ENCODE measurements at places on chromosomes 16 and 17.

GRCh38 chr16:58503863-58504688, 4.1 kb downstream of the NDRG4 start:
- DNase-seq, result no peak

GRCh38 chr16:79835194-79835593, 234.7 kb upstream of the MAF start:
- DNase-seq, result no peak

DNA sequence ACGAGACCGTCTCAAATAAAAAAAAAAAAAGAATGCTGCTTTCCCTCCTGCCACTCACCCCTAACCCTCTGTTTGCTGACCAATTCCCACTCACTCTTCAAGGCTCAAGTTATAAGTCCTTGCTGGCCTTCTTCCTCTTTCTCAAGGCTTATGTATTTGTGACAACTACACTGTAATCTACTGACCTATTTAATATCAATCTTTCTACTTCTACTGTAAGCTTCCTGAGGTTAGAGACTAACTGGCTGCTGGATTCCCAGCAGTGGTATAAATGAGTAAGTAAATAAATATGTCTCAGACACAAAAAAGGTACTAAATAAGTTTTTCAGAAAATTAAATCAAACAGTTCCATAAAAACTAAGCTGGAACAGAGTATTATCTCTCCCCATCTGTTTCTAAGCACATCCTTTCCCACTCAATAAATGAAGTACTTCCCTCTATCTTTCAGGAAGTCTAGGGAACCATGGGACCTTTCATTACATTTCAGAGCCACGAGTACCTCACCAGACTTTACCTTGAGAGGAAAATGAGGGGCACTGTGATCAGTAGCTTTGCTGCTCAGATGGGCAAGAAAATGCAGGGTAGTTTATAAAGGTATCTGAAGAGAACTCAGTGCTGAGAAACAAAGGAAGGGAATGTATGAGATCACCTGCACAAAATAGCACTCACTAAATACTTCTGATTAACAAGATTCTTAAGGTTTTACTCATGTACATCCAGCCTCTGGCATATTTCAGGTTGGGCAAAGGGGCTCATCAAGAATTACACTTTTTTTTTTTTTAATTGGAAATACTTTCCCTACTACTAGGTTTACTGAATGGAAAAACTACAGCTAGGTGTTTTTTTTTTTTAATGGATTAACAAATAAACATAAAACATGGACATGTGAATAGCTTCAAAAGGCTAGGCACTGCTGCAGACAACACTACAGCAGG, 10.8 kb downstream of the SSH2 start:
- DNase-seq, result no peak

DNA sequence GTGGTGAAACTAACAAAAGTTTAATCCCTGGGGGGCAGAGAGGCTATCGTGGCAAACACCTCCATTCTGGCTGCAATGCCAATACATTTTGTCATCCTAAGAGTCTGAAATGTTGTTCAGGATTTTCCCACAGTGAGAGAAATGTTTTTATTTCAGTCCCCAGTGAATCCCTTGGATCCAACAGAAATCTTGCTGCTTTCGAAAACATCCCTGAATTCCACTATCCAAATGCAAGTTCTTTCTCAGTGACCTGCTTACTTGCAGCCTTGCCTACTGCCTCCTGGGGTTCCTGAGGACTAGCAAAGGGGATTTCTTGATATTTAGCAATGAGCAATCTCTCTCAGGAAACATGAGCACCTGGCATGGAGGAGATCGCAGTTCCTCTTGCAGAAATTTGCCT, 202.1 kb upstream of the IRX3 start:
- DNase-seq, result no peak

DNA sequence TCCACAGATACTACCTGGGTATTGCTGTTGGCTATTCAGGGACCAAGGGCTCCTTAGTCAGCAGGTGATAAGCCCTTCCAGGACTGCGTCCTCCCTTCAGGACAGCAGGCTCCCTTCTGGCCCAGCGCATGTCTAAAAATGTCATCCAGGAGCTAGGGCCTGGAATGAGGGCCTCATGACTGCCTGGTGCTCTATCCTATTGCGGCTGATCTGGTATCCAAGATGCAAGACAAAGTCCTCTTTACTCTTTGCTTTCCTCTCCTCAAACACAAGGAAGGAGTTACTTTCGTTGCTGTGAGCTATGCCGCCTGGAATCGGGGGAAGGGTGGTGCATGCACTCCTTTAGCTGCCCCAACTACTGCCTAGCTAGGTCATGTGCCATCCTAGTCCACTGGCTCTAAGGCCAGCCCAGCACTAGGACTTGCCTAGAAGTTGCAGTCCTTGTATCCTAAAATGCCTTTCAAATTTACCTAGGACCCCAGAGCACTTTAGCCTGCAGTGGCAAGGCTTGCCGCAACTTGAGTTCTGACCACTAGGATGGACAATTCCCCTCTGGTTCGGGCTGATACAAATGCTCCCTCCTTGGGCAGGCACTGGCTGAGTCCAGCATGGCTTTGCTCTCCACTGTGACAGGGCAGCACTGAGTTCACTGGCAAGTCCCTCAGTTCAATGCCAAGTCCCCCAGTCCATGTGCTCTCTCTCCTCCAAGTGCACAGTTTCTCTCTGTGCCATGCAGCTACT, 10.1 kb upstream of the TMEM219 start:
- DNase-seq, result no peak

- no peak for DNase-seq
Measured at GRCh38 chr16:74926805-74927204, 58.1 kb downstream of the WDR59 start.

DNA sequence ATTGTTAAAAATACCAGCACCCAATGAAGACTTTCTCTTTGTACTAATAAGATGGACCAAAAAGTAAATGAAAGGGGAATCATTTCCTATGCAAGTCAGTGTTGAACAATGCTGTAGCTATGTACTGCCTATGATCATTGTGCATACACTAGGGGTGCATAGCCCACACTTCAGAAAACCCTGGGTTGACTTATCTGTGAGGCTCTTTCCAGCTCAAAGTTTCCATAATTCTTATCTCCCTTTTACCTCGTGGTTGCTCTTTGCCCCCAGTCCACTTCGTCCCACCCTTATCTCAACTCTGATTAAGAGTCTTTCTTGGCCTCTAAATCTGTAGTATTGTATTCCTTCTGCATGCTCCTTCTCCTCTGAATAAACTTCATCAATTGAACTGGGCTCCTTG, 336.8 kb downstream of the SHISA9 start:
- no peak for DNase-seq

GRCh38 chr16:14509055-14509454, 121.0 kb downstream of the PARN start:
- no peak for DNase-seq

DNA sequence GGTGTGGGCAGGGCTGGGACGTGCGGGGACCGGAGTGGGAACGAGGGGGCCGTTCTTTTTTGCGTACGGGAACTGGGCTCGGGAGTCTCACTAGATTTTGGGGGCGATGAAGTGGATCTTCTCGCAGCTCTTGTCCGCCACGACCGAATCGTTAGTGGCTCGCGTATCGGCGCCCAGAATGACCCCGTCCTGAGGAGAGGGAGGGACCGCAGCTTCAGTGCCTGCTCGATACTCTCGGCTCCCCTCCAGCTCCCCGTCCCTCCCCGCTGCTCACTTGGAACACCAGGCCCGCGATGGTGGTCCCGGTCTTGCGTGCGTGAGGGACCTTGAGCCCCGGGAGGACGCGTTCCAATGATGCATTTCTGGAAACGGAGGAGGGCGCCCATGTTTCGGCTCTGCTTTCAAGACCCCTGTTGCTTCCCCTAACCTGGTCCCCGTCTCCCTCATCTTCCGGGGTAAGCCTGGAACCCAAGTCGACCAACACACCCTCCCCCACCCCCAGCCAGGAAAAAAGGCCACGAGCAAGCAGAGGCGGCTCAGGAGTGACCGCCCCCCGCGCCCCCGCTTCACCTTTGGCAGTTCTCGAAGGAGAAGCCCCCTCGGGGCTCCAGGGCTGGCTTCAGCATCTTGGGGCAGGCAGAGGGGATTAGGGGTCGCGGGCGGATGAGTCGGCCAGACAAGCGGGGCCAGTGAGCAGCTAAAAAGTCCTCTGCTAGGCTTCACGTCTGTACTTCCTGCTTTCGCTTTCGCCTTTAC, at the start of gene PSMB10:
Gene PSMB10 (minus strand): TSS at position 727 of the 756 bp plus-strand sequence. CDS start 101 bp downstream, at position 626.
- DNase-seq, result no peak

DNA sequence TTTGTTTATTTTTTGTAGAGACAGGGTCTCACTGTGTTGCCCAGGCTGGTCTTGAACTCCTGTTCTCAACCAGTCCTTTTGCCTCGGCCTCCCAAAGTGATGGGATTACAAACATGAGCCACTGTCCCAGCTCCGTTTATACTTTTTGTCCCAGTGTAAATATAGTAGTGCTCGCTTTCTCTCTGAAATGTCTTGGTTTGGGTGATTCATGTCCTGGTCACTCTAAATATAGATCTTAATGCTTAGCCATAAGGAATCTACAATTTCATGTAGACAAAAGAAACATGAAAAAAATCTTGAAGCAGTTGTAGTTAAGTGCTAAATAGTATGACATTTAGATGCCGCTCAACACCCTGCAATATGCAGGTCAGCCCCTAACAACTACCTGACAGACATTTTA, 126.9 kb downstream of the KATNIP start:
- DNase-seq, result no peak

- DNase-seq, result no peak
Measured at GRCh38 chr16:62913333-62913732, 877.1 kb upstream of the CDH8 start.

- DNase-seq, result no peak
Measured at GRCh38 chr17:7261379-7262191, 693 bp downstream of the CLDN7 start.

DNA sequence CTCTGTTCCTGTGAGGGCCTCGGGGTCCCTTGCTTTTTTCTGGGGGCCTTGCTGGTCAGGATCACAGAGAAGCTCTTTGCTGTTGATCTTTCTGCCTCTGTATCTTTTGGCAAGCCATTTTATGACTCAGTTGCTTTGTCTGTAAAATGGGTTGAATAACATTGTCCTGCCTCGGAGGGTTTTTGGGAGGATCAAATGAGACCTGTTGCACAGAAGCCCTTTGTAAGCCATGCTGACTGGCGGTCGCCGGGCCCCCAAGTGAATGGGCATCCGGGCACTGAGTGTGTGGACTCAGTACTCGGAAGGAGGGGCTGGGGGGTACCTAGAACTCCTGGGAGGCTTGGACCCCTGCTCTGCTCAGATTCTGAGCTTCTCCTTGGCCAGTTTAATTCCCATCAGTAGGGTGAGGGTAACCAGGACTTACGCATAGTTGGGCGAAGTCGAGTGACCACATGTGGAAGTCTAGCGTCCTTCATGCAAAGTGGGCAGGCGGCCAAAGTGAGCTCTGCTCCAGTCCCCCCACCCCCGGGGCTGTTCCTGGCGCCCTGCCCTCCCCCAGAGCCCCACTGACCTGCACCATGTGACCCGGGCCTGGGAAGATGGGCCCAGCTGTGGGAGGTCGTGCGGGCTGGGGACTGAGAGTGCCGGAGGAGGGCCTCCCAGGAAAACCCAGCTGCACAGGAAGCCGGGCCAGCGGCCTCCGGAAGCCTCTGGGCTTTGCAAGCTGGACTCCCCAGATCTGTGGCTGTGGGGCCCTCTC, 284.0 kb downstream of the SEC14L1 start:
- DNase-seq, result no peak

DNA sequence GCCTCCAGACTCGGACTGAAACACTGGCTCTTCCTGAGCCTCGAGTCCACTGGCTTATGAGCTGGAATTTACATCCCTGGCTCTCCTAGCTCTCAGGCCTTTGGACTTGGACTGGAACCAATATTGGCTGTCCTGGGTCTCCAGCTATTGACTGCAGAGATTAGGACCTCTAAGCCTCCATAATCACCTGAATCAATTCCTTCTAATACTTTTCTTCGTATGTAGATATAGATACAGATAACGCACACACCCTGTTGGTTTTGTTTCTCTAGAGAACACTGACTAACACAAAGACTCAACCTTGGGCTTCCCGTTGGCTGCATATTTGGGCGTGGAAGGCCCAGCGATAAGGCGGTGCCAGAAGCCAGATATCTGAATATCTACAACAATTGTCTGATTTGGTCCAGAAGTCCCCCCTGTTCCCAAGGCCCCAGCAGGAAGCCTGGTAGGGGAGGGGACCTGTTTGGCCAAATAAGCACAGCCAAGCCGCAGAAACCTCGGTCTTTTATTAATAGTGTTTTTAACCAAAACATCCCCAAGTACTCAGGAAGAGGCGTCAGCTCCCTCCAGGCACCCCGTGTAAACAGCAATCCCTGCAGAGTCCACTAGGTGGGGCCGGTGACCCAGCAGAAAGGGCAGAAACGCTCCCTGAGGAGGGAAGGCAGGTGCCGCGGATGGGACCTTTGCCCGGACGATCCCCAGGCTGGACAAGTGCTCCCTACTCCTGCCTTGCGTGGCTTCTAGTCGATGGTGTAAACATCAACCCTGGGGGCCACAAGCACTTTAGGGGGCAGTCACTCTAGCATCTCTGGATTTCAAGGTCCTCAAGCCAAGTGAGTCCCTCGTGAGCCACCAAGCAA, 57.0 kb downstream of the ABR start:
- peak; percentile 87 for DNase-seq

- DNase-seq, result peak; percentile 42
Measured at GRCh38 chr17:28717578-28718332, at the start of gene RAB34. TSS of gene RAB34 (minus strand) at chr17:28717868. CDS start at chr17:28717266, 602 bp downstream.

- DNase-seq, result no peak
Measured at GRCh38 chr17:82489117-82489516, 30.4 kb upstream of the FOXK2 start.

- peak; percentile 30 for DNase-seq
Measured at GRCh38 chr17:80605326-80606066, 60.9 kb downstream of the RPTOR start.

GRCh38 chr17:17783825-17784656, 52.7 kb downstream of the SREBF1 start:
- DNase-seq, result peak; percentile 63

- DNase-seq, result no peak
Measured at GRCh38 chr17:49358641-49359247, 3.3 kb downstream of the ZNF652 start.

DNA sequence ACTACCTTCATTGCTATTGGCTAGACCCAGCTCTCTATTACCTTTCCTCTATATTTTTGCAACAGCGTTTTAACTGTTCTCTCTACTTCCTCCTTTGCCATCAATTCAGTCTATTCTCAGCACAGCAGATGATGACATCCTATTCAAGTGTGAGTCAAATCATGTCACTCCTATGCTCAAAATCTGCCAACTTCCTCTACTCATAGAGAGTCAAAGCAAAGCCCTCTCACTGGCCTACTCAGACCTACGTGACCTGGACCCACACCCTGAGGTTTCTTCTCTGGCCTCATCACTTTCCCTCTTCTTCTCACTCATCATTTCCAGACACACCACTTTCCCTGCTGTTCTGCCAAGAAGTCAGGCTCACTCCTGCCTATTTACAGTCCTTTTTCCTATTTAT, 289.0 kb upstream of the AXIN2 start:
- no peak for DNase-seq

DNA sequence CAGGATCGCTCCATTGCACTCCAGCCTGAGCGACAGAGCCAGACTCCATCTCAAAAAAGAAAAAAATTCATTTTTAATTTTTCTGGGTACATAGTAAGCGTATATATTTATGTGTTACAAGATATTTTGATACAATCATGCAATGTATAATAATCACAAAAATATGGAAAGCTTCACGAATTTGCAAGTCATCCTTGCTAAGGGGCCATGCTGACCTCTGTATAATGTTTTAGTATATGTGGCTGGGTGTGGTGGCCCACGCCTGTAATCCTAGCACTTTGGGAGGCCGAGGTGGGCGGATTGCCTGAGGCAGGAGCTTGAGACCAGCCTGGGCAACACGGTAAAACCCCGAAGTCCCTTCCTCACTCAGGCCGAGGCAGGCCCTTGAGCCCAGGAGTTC, 16.9 kb downstream of the FBRS start:
- DNase-seq, result no peak

Measured in memory B cell (primary cell).